ENCODE measurements at places on chromosomes 2 and 18. TPM values are rescaled to one million over a fixed set of nuclear protein-coding genes. Genes with fewer than 3 reads are reported as not detected.

SNTG2 gene
- not detected for total RNA-seq

HOXD9 gene
- not detected for total RNA-seq

NMUR1 gene
- under 0.01 TPM for total RNA-seq

NYAP2 gene
- total RNA-seq = not detected

G6PC2 gene
- total RNA-seq = not detected

KLHL14 gene
- not detected for total RNA-seq

ANAPC1 gene
- 48.9 TPM for total RNA-seq

KCNG2 gene
- total RNA-seq = not detected

RND3 gene
- total RNA-seq = 285 TPM

CCDC74B gene
- total RNA-seq = 6.8 TPM

Measured in aortic smooth muscle cell (primary cell).